ENCODE measurements at places on chromosomes 6 and 20.
A peak's percentile ranks its signal among the peaks of the same experiment; 100 is the strongest.

DNA sequence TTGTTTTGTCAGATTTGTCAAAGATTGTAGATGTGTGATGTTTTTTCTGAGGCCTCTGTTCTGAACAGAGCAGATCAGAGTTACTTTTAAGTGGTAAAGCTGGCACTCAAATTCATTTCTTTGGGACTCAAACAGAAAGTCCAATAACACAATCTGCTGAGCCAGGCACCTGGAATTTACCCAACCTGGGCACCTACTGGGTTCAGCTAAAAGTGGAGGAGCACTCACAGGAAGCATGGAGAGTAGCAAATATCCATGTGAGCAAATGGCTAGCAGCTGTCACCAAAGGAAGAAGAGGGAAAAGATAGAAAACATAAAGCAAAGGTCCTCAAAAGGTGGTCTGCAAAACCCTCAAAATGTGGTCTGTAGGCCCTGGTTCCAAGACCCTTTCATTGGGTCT, 116.8 kb downstream of the FIG4 start:
- no peak overlapping the region for H3K27ac ChIP-seq
- DNase-seq, result no peak
- no peak overlapping the region for H3K4me3 ChIP-seq
- no peaks in the 10 kb centered on the region for H3K36me3 ChIP-seq

- H3K27me3 ChIP-seq, result no peaks in the 10 kb centered on the region
- H3K27ac ChIP-seq, result no peak overlapping the region
- no peaks in the 10 kb centered on the region for H3K36me3 ChIP-seq
- peaks cover 34% of the 10 kb centered on the region for H3K4me1 ChIP-seq
- H3K4me3 ChIP-seq, result peak overlapping the region; percentile 55
Observed at GRCh38 chr20:36861875-36862801, 13.8 kb upstream of the TLDC2 start.

DNA sequence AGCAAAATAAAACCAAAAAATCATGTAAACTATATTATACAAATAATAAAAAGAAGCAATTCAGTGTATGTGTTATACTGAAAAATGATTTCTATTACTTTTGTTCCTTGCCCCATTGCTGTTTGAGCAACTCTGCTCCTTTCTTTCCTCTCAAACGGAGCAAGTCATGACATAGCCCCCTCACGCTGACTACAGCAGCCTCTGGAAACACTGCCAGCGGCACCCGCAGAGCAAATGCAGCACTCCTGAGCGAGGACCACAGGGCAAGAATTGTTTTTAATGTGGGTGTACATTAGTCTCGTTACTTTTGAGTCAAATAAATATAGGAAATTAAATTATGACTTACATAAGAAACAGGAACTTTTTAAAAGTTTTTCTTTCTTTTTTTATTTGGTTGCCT, 350.1 kb upstream of the HSF2 start:
- H3K4me3 ChIP-seq, result no peak overlapping the region
- H3K27ac ChIP-seq, result no peak overlapping the region
- no peaks in the 10 kb centered on the region for H3K4me1 ChIP-seq

DNA sequence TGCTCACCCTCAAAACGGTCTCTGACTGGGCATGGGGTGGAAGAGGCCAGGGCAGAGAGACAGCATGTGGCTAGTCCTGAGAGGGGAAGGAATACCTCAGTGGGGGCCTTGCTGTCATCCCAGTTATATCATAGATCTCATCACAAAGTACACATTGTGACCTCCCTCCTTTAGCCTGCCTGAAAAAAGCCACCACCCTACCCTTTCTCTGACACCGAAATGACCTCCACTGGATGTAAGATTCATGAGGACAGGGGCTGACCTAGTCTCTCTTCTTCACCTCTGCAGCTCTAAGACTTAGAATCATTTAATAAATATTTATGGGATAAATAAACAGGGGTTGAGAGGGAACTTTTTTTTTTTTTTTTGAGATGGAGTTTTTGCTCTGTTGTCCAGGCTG, at the start of gene C20orf173:
TSS of gene C20orf173 (minus strand) at position 101 of the 400 bp plus-strand sequence. CDS start 279 bp downstream, outside the sequence.
- H3K4me3 ChIP-seq, result no peak within 1 kb of the TSS
- DNase-seq, result no peak
- H3K4me1 ChIP-seq, result no peaks in the 10 kb centered on the region
- H3K36me3 ChIP-seq, result no peaks in the 10 kb centered on the region

Measured in cardiac muscle cell (in vitro differentiated cells and primary cell).